ENCODE measurements at places on chromosomes 12 and 14.

GRCh38 chr12:30188602-30189326 lies 405.0 kb upstream of the TMTC1 start:
- DNase-seq = no peak

- DNase-seq = no peak
Observed at GRCh38 chr12:75881920-75882319, 149.7 kb downstream of the PHLDA1 start.

DNA sequence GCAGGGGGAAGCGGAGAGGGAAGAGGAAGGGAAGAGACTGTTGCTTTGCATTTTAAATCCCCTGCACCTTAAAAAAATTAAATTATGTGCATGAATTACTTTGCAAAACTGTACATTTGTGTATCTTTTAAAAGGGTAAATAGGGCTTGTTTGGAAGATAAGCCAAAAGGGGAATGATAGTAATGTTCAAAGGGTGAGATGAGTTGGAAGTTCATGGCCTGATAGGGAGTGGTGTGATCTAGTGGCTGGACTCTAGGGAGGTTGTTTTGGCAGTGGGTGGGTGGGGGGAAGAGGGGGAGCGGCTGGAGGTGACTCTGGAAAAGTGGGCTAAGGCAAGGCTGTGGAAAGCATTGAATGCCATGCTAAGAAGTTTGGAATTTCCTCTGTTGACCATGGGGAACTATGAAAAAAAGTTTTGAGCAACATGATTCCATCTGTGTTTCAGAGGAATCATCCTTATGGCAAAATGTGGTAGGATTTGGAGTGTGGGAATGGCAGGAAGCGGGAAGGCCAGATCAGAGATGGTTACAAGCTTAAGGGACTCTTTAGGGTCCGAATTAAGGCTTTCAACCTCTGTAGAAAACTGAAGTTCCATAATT lies 25.5 kb upstream of the EMP1 start:
- DNase-seq = no peak

- DNase-seq = no peak
Observed at GRCh38 chr12:106389151-106389550, 31.6 kb downstream of the POLR3B start.

DNA sequence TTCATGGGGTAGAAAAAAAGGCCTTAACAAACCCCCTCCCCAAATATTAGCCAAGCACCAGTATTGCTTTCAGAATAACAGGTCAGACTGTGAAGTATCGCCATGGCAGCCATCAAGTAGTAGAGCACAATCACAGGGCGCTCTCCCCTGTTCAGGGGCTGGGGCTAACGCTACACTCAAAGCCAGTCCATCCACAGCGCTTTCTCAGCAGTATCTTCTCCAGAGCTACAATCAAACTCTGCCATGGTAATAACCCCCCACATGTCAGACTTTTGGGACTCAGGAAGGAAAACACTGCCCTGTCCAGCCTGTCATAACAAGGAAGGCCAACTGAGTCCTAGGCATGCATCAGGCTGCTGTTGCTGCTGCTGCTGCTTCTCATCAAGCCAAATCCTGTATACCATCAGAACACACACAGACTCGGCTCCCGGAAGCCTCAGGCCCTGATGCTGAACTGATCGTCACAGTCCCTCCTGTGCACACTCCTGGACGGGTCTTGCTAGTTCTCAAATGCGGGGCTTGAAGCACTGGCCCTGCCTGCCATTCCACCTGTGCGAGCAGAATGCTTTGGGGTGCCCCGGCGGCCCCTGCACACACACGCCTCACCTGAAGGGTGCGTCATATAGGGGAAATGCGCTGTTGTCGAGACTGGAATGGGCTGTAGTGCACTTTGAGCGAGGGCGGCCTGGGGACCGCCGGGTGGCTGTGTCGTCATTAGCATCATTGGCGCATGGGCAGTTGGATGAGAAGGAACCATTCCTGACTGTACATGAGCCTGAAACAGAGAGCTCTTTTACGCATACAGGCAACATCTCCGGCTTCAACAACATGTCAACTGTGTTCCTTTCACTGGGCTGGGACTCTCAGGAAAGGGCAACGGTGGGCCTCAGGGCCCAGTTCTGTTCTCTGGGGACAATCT lies 47.6 kb downstream of the SH2B3 start:
- no peak for DNase-seq

- DNase-seq = no peak
Observed at GRCh38 chr14:104114421-104115130, 23.8 kb upstream of the KIF26A start.

DNA sequence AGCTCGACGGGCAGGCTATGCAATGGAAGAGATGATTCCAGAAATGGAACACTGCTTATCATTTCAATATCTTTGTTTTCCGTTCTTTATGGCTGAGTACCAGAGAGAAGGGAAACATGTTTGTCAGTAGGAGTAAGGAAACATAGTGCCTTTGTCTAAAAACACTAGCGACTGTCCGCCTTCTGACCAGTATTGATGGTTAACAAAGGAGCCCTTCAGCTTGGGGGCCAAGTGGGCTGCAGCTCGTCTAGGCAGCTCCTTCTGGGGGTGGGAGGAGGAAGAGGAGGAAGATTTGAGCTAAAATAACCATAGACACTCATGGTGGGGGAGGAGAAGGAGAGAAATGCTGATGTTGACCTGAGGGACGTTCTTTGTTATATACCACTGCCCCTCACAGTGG lies 15.0 kb downstream of the COQ5 start:
- no peak for DNase-seq

DNA sequence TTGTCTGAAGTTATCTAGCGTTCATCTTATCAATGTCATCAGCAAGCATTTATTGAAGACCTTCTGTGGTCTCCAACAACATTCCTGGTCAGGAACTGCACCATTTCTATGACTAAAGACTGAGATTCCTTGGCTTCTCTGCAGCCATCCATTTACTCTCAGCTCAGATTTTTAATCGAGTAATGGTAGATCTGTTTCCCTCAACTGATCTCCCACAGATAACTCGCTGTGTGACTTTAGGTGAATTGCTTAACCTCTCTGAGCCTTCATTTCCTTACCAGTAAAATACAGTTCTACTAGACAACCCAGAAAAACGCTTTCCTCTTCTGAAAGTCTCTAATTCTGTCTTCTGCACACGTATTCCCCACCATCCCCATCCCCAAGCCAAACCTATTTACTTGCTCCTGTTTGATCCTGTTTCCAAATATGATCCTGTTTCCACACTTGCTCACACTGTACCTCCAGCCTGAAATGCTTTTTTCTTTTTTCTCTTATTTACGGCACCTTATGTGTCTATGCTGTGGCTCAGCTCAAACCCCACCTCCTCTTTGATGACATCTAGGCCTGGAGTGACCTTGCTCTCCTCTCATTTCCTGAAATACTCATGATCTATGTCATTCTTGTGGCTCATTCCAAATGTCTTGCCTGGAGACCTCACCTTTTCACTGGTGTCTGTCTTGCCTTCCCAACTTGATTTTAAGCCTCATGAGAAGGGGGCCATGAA lies 21.8 kb downstream of the PLXNC1 start:
- no peak for DNase-seq

GRCh38 chr14:96047101-96047500 lies 7.9 kb downstream of the C14orf132 start:
- no peak for DNase-seq

DNA sequence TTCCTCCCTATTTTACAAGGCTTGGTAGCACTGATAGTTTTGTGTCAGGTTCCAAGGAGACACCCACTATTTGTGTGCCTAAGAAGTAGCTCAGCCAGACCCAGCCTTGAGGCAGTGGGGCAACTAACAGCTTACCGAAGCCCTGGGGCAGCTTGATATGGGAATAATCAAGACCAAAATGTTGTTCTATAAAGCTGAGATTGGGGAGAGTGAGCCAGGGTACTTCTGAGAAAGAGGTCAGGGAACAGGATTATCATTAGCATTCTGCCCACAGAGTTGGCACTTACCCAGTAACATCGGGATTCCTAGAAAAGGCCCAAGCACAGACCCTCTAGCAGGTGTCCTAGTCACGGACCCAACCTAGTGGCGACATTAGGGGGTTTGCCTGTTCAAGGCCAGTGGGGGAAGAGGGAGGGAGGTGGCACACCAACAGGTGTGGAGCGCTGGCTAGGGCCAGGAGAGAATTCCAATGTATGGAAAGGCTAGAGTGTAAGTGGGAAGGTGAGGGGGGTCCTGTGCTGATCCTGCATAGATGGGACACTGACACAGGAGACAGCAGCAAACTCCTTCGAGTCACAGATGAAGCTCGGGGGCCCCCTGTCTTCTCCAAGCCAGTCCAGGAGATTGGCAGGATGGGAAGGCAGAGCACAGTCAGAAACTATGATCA lies 4.9 kb downstream of the PPP1R3E start:
- no peak for DNase-seq

DNA sequence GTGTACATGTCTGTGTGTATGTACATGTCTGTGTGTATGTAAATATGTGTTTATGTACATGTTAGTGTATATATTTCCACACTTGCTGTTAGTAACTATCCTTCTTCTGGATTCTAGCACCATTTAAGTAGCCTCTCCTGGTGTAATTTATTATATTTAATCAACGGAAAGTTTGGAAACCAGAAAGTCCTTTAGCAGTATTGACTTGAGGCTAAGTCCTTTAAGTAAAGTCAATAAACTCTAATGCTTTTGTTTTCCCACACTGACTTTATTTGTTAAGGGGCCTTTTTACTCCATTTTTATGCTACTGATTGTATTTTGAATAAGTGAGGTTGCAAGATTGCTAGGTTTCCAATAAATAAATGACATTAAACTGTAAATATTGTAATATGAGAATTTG lies 876.4 kb upstream of the SEL1L start:
- DNase-seq = no peak

DNA sequence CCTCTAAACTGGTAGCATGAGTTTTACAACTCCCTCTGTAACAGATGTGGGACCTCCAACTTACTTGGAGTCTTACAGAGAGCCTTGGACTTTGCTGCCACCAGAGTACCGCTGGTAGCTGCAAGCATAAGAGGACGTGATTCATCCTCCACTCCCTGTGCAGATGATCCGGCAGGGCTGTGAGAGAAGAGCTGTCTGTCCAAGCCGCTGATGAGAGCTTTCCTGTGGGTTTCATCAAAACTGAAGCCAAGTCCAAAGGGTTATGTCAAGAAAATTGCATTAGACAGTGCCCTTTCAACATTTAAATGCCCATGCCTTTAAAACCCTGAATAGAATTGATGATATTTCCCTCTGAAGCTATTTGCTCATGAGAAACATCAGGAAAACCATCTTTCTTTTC lies 85.8 kb downstream of the LLPH start:
- no peak for DNase-seq

GRCh38 chr14:90850487-90850886 lies 34.3 kb upstream of the TTC7B start:
- peak; percentile 51 for DNase-seq

GRCh38 chr14:29232153-29232552 lies 465.6 kb downstream of the FOXG1 start:
- no peak for DNase-seq

DNA sequence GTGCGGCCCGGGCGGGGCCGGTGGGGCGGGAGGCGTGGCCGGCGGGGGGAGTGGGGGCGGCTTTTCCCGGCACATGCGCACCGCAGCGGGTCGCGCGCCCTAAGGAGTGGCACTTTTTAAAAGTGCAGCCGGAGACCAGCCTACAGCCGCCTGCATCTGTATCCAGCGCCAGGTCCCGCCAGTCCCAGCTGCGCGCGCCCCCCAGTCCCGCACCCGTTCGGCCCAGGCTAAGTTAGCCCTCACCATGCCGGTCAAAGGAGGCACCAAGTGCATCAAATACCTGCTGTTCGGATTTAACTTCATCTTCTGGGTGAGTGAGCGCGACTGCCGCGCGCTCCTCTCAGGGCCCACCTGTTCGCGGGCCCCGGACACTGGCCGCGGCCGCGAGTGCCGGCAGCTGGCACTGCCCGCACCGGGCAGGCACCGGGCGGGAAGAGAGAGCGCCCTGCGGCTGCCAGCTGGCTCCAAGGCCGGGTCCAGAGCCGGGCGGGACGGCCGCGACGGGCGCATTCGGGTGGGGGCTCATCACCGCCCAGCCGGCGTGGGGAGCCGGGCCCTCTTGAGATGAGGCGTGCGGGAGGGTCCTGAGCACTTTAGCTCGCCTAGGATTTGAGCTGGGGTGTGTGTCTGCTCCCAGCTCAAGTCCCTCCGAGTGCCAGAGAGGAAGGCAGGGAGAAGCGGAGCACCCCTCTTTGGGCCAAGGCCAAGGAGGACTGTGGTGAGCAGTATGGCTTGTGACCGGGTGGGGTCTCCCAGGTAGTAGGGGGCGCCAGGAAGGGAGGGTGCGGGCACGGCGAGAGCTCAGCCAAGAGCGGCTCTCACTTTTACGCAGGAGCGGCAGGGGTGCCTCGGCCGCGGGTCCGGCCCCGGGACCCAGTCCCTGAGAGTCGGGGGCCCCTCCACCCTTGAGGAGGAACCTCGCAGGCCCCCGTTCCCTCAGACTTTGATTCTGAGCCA lies at the start of gene CD9:
TSS of gene CD9 (plus strand) at position 145 of the 957 bp plus-strand sequence. CDS start at position 245, 100 bp downstream.
- DNase-seq = peak; percentile 73

GRCh38 chr12:97404543-97404942 lies 58.1 kb upstream of the RMST start:
- DNase-seq = no peak

- no peak for DNase-seq
Observed at GRCh38 chr12:47782372-47782770, 9.3 kb downstream of the SLC48A1 start.

- DNase-seq = no peak
Observed at GRCh38 chr12:57741844-57742738, 2.7 kb upstream of the TSPAN31 start.

- no peak for DNase-seq
Observed at GRCh38 chr14:61188978-61189808, 91.9 kb downstream of the TMEM30B start.

DNA sequence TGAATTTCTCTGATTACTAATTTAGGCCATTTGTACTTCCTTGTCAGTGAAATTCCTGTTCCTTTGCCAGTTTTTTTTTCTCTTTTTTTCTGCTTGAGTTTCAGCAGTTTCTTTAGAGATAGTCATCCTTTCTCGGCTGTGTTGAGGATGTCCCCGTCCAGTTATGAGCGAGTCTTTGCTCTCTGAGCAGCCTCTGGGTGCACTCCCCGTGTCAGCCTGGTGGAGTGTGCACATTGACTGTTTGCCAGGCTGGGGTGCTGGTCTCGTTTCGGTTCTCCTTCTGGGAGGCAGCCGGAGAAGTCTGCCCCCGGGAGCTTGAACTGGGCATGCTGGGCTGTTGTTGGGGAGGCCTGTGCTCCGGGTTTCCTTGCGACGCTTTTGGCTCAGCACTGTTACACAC lies 3.0 kb downstream of the PACS2 start:
- no peak for DNase-seq

- DNase-seq = no peak
Observed at GRCh38 chr14:64324895-64325294, 30.7 kb upstream of the ESR2 start.

Measured in SW 1271 (cell line).